ENCODE measurements at places on chromosomes 1 and 21.
A peak's percentile ranks its signal among the peaks of the same experiment; 100 is the strongest.

GRCh38 chr1:44239961-44240371, 26.7 kb downstream of the DMAP1 start:
- peak; percentile 54 for DNase-seq

GRCh38 chr1:31412732-31413404, at the start of gene SERINC2:
TSS of gene SERINC2 (plus strand) at chr1:31413213. CDS start at chr1:31413266, 53 bp downstream.
- DNase-seq: peak; percentile 45

DNA sequence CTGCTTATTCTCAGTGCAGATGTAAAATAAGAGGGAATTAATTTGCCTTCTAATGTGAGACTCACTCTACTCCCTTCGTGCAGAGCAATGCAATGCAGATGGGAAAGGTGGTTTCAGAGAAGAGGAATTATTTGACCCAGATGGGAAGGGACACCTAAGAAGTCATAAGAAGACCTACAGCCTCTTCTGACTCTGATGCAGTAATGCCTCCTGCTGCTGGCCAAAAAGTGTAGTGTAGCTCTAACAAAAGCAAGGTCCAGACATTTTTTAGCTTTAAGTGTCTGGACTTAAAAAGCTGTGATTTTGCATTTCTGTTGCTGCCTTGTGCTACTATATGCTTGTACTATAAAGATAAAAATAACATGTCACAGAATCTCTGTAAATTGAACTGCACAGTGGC, 501.4 kb downstream of the TTLL7 start:
- no peak for DNase-seq

- DNase-seq: no peak
Measured at GRCh38 chr1:55836086-55836485, 620.9 kb upstream of the USP24 start.

GRCh38 chr1:184577319-184577718, 177.3 kb downstream of the EDEM3 start:
- DNase-seq: no peak

- no peak for DNase-seq
Measured at GRCh38 chr1:67648582-67649326, 36.2 kb upstream of the GADD45A start.

DNA sequence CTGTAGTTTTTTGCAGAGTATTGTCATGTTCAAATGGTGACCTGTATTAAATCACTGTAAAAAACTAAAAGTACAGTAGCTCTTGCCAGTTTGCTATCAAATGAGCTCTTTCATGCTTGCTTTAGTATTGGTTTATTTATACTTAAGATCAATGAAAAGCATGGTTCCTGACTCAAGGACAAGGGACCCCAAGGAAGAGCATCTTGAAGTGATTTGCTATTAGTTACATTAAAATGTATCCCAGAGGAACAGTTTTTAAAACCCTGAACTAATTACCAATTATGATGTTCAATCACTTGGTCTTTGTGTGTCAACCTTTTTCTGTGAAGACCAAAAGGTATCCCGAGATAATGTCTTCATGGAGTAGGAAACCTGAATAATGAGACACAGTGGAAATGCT, at the start of gene OR13G1:
Gene OR13G1 (minus strand): TSS at position 101 of the 400 bp plus-strand sequence. CDS start 6,698 bp downstream, outside the sequence.
- DNase-seq: no peak

DNA sequence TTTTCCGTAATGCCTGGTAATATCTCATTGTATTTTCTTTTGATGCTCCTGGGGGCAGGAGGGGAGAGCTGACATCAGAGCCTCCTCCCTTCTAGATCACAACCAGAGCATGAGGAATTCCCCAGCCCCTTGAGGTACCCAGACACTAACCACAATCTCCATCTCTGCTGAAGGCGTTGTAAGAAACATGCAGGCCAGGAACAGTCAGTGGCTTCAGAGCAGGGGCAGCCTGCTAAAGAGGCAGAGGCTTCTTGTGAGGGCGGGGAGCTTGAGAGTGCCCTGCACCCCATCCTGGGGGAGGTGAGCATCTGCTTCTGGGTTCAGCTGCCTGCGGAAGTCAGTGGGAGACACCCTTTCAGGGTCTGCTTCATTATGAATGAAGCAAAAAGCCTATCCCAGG, 19.0 kb downstream of the MAPKAPK2 start:
- DNase-seq: no peak

DNA sequence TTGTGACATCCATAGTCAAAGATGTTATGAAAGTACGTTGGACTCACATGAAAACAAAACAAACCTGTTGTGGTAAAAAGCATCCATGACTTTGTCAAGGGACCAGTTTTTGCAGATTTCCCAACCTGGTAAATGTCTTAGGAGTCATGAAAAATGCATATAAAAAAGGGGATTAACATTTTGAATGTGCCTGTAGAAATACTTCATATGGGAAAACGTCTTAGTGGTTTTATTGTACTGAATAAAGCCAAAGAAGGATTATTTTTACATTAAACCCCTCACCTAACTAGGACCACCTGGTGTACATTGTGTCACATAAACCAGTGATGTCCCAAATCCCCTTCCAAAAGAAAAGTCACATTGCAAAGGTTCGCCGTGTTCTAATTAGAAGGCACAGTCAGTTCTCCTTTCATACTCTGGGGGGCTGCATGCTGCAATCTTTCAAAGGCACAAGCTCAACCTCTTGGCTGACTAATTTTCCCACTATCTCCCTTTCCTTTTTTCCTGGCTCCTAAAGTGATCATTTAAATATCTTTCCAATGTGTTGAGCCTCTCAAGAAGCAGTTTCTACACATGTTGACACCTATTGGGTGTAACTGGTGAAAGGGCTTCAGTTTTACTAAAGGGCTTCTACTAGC, 119.8 kb upstream of the SPAG17 start:
- no peak for DNase-seq

DNA sequence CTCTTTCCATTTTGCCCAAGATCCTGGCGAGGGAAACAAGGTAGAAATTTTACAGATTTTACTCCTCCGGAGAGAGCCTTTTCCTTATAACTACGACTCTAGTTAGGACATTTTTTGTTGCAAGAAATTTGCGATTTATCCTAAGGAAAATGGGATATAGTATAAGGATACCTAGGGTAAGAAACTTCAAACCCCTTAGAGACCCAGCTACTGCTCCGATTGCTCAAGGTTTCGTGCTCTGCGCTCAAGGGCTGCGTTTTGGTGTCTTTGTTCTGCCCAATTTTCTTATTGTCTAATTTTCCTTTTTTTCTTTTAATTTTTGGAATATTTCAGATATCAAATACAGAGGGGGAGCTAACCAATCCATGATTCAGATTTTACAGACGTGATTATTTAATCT, 1.5 kb downstream of the TTC3 start:
- no peak for DNase-seq

GRCh38 chr1:48469616-48470480, 2.2 kb downstream of the SPATA6 start:
- peak; percentile 72 for DNase-seq

DNA sequence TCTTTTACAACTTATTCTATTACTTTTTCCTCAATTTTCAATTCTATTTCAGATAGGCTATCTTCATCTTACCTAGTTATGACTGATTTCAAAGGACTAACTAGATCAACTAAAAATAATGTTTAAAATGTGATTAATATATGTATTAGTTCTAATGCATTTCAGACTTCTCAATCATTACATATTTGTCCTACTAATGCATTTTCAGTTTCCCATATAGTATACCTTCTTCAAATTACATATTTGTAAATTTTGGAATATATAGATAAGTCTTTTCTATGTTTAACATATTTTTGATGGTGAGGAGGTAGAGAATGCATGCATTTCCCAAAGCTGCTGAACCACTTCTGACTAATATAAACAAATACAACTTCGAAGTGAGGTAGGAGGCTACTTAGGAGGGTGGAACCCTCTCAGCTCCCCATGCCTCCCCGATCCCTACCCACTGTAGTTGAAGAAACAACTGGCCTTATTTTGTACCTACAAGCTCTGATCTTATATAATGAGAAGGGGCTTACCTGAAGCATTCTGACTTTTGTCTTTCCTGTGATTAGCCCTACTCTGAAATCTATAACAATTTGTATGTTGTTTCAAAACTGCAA, 1.7 kb downstream of the TRMT1L start:
- no peak for DNase-seq

- DNase-seq: no peak
Measured at GRCh38 chr1:30318413-30318812, 405.0 kb downstream of the MATN1 start.

DNA sequence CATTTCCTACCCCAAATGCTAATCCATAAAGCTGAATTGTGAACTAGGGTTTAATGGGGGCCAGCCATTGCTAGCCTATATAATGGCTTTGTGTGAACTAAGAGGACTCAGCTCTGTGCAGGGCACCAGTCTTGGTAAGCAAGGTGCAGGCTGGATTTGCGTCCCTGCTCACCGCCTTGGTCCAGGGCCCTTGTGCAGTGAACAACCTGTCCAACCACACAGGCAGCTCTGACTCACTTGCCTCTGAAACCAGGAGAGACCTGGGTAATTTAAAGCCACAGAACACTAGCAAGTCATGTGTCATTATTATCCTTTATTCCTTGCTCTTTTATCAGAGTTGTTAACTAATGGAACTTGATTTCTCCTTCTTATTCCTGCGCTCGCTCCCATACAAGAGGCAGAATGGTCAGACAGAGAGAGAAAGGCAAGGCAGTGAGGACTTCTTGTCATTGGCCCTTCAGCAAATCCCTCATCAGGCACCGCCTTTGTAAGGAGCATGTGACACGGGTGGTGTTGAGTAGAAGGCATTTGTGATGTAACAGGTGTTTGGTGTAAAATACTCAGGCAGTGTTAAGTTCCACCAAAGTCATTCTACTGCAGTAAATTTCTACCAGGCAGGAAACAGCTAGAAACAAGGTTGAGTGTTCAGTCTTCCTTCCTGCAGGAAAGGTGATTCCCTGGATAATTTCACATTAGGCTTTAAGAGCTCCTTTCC, 67.3 kb upstream of the OLIG2 start:
- no peak for DNase-seq

- DNase-seq: no peak
Measured at GRCh38 chr1:89671775-89672488, 39.0 kb downstream of the LRRC8C start.

GRCh38 chr21:45353200-45353599, 51.8 kb upstream of the COL18A1 start:
- no peak for DNase-seq

DNA sequence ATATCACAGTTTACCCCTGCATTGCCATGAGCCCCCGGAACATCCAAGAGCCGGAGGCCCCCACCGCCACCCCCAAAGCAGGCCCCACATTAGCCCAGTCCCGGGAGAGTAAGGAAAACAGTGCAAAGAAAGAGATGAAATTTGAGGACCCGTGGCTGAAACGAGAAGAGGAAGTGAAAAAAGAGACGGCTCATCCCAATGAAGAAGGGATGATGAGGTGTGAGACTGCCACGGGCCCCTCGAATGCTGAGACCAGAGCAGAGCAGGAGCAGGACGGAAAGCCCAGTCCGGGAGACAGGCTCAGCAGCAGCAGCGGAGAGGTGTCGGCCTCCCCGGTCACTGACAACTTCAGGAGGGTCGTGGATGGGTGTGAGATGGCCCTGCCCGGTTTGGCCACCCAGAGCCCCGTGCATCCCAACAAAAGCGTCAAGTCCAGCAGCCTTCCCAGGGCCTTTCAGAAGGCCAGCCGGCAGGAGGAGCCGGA, 532.4 kb downstream of the KIF26B start:
- DNase-seq: no peak

- DNase-seq: no peak
Measured at GRCh38 chr1:51240084-51240483, 4.0 kb downstream of the RNF11 start.

GRCh38 chr1:29805896-29806160, 569.5 kb downstream of the PTPRU start:
- no peak for DNase-seq

DNA sequence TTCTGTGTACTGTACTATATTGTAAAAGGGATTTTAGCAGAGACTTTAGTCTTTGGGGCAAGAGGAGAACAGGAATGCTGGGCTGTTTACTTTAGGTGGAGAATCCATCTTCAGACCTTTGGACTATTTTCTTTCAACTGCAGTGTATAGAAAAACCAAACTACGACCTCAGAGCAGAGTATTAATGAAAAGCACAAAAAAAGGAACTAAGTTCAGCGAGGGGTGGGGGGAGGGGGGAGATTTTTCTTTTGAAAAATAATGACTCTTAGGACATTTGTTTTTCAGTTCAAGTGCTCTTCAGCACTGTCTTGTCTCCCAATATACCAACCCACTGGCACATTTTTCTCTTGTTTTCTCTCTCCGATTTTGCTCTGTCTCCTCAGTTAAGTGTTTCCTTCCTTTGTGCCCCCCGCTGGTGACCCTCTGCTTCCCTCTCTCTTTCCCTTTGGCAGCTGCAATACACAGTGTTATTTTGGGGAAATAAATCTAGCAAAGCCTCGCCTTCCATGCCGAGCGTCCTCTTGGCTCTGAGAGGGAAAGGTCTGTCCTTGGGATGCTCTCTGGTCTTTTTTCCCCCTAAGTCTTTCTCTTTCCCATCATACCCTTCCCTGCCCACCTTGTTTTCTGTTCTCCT, 44.8 kb downstream of the ACP6 start:
- no peak for DNase-seq

- no peak for DNase-seq
Measured at GRCh38 chr21:23729331-23729730, 1878.0 kb downstream of the MRPL39 start.

GRCh38 chr1:107142140-107142542, 1.3 kb downstream of the NTNG1 start:
- DNase-seq: no peak

DNA sequence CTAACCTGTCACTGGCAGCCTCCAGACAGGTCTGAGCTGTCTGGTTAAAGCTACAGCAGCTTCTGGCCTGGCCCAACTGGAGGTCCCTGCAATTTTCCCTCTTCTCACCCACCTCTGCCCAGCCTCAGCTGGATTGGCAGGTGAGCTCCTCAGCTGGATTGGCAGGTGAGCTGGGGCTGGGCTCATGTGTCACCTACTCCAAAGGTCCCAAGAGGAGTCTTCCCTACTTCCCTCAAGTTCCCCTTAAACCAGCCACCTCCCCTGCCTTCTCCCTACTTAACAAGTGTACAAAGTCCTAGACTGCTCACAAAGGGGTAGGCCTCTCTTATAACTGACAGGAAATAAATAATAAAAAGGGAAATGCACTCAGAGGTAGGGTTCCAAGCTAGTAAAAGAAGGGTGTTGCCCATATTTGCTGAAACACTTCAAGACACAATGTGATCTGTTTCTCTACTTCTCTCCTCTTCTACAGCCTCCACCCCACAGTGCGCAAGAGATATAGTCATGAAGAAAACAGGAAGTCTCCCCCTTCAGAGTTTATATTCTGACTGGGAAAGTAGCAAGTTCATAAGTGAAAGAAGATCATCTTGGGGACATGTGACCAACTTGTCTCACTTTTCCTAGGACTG, at the start of gene GPA33:
Gene GPA33 (minus strand): TSS at position 64 of the 629 bp plus-strand sequence. CDS start 90 bp downstream, outside the sequence.
- DNase-seq: no peak

Data from left lung (tissue), 14 donors.